ENCODE measurements at places on chromosomes 16 and 17. TPM values are rescaled to one million over a fixed set of nuclear protein-coding genes. Genes with fewer than 3 reads are reported as not detected.

The ORC6 gene
- 47.6 TPM for total RNA-seq

The CD300LB gene
- total RNA-seq, result not detected

The SOX15 gene
- total RNA-seq, result 18.7 TPM

DNA sequence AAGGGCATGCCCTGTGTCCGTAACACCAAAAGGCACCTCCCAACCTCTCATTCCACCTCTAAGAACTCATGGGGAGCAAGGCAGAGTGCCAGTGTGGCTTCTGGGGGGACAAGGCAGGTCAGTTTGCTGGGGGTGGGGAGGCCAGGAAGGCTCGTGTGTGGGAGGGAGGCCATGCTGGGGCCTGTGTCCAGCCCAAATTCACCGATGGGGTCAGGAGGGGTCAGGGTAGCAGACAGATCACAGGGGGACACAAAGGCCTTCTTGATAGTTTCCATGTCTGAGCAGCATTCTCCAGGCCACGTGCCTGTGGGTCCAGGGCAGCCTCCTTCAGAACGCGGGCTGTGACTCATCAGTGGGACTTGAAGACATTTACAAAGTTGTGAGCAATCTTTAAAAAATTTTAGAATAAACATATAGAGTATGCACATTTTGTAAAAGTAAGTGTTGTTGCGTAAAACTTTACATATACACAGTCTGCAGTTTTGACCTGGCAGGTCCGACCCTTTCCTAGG, 20.9 kb downstream of the SPACA3 start:
- DNase-seq, result no peak

- DNase-seq, result no peak
Observed at GRCh38 chr17:81870131-81870980, 781 bp downstream of the ARHGDIA start.

Data from epithelial cell of proximal tubule (primary cell).